Mammary microvascular endothelial cell (primary cell): ENCODE measurements at places on chromosomes 2 and 18. TPM values are rescaled to one million over a fixed set of nuclear protein-coding genes. Genes with fewer than 3 reads are reported as not detected.

ALK gene
- not detected in 2 replicates for total RNA-seq

CCDC102B gene
- total RNA-seq = 0.40 and 0.49 TPM in 2 replicates

REG1A gene
- total RNA-seq = not detected in 2 replicates

CCDC85A gene
- 10.7 and 12.7 TPM in 2 replicates for total RNA-seq

CPLX4 gene
- total RNA-seq = not detected in 2 replicates

TDRD15 gene
- not detected in 2 replicates for total RNA-seq

TEX44 gene
- not detected in 2 replicates for total RNA-seq

TTR gene
- total RNA-seq = not detected in 2 replicates

CLEC4F gene
- 0.10 TPM in 1 of 2 replicates, not detected in the other for total RNA-seq

HOXD4 gene
- total RNA-seq = 2.9 and 3.8 TPM in 2 replicates

TBR1 gene
- total RNA-seq = not detected in 2 replicates

SLC30A3 gene
- total RNA-seq = 2.7 and 3.4 TPM in 2 replicates

SMC6 gene
- 21.7 and 25.3 TPM in 2 replicates for total RNA-seq

TMEM37 gene
- 0.33 and 2.6 TPM in 2 replicates for total RNA-seq

GKN2 gene
- total RNA-seq = 0.20 TPM in 1 of 2 replicates, not detected in the other

MROH2A gene
- not detected in 2 replicates for total RNA-seq

IL18RAP gene
- not detected in 2 replicates for total RNA-seq

TWIST2 gene
- 0.10 and 0.20 TPM in 2 replicates for total RNA-seq

MDH1B gene
- not detected in 2 replicates for total RNA-seq

POTEC gene
- total RNA-seq = not detected in 2 replicates

PCARE gene
- not detected in 2 replicates for total RNA-seq

COLEC11 gene
- total RNA-seq = 0.25 TPM in 1 of 2 replicates, not detected in the other

LTBP1 gene
- 27.4 and 27.5 TPM in 2 replicates for total RNA-seq

SERPINB3 gene
- not detected in 2 replicates for total RNA-seq

ACMSD gene
- not detected in 2 replicates for total RNA-seq

LRRC30 gene
- total RNA-seq = not detected in 2 replicates

SPDYA gene
- total RNA-seq = 0.05 TPM in 1 of 2 replicates, not detected in the other

RESP18 gene
- total RNA-seq = not detected in 2 replicates

ZSWIM2 gene
- not detected in 2 replicates for total RNA-seq

LANCL1 gene
- 20.4 and 24.2 TPM in 2 replicates for total RNA-seq

CGREF1 gene
- total RNA-seq = 1.5 and 3.5 TPM in 2 replicates

STARD6 gene
- not detected in 2 replicates for total RNA-seq

CHN1 gene
- total RNA-seq = 17.4 and 25.6 TPM in 2 replicates

WNT10A gene
- total RNA-seq = not detected in 2 replicates

ZBTB7C gene
- not detected in 2 replicates for total RNA-seq

OR6B2 gene
- not detected in 2 replicates for total RNA-seq

ASPRV1 gene
- 0.10 and 0.20 TPM in 2 replicates for total RNA-seq

MRO gene
- total RNA-seq = not detected in 2 replicates

FAM228A gene
- total RNA-seq = 0.07 and 2.4 TPM in 2 replicates

AGXT gene
- total RNA-seq = not detected in 2 replicates

MLPH gene
- total RNA-seq = not detected in 2 replicates

AQP12A gene
- not detected in 2 replicates for total RNA-seq

SERPINB13 gene
- total RNA-seq = not detected in 2 replicates

PRADC1 gene
- 35.4 and 45.8 TPM in 2 replicates for total RNA-seq
